ENCODE measurements at places on chromosomes 2 and 18.

DNA sequence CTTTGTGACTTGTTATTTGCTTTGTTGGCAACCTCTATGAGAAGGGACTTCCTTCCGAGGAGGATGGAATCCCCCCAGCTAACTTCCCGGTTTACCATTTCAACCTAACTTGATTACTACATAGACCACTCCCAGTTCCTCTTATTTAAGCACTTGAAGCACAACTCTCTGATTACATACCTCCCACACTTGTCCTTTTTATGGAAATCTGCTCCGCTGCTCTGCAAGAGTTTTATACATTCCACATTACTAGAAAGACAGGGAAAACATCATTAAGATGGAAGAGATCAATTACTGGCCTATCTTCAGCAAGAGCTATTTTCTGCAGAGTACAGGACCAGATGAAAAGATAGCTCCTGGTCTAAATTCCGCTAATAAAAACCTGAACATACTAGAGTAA is 160.0 kb upstream of the PGAP1 start:
- no peak for DNase-seq

GRCh38 chr2:233977296-233977837 is 60.2 kb downstream of the TRPM8 start:
- DNase-seq: no peak

DNA sequence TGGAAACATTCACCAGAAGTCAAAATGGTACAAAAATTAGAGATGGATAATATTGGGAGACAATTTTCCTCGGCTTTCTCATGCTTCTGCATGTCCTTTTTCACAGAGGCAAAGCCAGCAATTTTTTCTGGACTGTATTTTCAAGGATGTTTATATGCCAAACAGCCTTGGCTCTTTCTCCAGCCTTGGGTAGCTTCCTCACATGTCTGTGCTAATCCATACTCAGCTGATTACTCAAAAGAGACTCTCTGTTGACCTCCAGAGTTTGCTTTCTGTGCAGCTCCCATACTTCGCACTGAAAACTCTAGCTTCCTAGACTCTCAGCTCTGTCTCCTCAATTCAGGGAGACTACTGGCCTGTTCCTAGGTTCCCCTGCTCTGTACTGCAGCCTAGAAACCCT is 10.6 kb downstream of the C18orf63 start:
- DNase-seq: no peak

- DNase-seq: no peak
Observed at GRCh38 chr18:62196980-62197379, 9.9 kb downstream of the RELCH start.

DNA sequence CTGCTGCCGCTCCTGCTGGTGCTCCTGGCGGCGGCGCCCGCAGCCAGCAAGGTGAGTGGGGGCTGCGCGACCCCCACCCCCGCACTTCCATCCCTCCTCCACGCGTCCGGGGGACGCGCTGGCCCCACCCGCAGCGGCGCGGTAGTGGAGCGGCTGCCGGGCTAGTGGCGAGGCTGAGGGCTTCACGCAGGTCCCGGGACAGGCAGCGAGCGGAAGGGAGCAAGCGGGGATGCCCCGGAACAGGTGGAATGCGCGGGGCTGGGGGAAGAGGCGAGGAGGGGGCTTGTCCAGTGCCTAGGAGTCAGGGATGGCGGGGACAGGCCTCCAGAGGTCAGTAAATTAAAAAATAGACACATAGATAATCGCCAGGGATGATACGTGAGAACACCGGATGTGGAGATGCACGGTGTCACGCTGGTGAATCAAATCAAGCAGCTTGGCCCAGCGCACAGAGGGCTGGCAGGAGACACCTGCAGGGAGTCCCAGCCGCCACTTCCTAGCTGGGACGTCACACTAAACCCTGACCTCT is 403 bp downstream of the COL4A3 start:
- no peak for DNase-seq

DNA sequence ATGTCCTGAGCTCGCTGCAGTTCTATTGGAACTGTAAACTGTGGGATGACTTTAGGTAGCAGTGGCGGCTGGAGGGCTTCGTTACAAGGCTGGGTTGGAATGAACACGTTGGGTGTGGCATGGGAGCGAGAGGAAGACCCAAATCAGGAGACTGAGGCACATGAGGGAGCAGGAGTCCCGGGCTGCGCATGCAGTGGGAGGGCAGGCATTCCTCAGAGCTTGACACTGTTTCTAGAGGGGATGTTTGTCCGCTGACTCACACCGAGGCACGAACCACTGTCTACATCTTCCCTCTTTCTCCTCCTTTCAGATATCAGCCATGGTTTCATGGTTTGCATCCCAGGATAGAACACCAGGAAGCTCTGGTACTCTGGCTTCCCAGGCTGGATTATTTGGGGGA is 40.6 kb upstream of the LAMA1 start:
- DNase-seq: no peak

- no peak for DNase-seq
Observed at GRCh38 chr18:70506511-70506910, 217.7 kb downstream of the SOCS6 start.

GRCh38 chr2:43302182-43302960 is 76.0 kb upstream of the ZFP36L2 start:
- no peak for DNase-seq

- no peak for DNase-seq
Observed at GRCh38 chr2:237497838-237498186, 10.8 kb downstream of the MLPH start.

Data from stimulated activated naive CD4-positive, alpha-beta T cell treated with Interleukin-2 at 50 U/mL for 16 hours (primary cell).